ENCODE measurements at places on chromosomes 12 and 14. TPM values are rescaled to one million over a fixed set of nuclear protein-coding genes. Genes with fewer than 3 reads are reported as not detected.

The ESPL1 gene
- 32.2 TPM for total RNA-seq

The RPL10L gene
- total RNA-seq: not detected

The POTEG gene
- not detected for total RNA-seq

The RD3L gene
- total RNA-seq: not detected

The FOXN4 gene
- total RNA-seq: not detected

DNA sequence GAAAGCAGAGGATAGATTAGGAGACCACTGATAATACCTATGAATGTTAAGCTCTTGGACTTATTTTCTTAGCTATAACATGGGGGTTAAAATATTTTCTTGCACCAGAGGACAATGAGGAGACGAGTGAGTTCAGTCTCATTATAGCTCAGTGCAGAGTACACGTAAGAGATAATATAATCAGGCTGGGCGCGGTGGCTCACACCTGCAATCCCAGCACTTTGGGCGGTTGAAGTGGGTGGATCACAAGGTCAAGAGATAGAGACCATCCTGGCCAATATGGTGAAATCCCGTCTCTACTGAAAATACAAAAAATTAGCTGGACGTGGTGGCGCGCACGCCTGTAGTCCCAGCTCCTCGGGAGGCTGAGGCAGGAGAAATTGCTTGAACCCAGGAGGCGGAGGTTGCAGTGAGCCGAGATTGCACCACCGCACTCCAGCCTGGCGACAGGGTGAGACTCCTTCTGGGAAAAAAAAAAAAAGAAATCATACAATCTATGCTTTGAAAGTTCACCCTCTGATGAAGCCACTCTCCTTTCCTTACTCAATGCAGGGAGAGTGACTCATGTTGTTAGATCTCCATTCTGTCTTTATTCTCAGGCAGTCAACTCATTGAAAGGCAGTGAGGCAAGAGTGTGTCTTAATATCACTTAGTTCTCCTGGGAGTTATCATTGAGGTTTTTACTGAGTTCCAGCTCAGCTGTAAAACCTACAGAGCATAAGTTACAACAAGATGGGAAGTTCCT lies 134.2 kb downstream of the SYNE2 start:
- no peak for DNase-seq

- DNase-seq: no peak
Measured at GRCh38 chr12:108700833-108701541, 30.3 kb downstream of the CORO1C start.

DNA sequence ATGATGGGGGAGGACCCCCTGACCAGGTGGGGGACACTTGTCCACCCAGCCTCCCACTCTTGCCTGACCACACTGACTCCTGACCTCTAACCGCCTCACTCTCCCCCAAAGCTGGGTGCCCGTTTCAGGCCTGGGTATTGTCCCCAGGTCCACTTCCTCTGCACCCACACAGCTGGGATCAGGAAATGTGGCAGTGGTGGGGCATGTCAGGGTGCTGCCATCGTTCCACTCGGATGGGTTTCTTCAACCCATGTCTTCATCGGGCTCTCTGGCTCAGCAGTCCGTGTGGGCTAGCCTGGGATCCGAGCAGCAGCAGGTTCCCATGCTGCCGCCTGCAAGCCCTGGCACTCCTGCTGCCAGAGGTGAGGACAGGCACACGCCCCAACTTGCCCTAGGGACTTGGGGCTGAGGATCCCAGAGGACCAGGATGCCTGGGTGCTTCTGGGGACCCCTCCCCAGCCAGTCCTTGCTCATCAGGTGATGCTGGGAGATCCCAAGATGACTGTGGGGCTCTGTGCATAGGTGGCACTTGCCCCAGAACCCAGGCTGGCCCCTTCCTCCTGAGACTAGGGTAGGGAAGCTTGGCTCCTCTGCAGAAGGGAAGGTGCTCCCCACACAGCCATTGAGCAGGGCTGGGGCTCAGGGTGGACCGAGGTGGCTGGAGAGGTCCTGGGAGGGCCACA lies 2.9 kb upstream of the CLBA1 start:
- no peak for DNase-seq

DNA sequence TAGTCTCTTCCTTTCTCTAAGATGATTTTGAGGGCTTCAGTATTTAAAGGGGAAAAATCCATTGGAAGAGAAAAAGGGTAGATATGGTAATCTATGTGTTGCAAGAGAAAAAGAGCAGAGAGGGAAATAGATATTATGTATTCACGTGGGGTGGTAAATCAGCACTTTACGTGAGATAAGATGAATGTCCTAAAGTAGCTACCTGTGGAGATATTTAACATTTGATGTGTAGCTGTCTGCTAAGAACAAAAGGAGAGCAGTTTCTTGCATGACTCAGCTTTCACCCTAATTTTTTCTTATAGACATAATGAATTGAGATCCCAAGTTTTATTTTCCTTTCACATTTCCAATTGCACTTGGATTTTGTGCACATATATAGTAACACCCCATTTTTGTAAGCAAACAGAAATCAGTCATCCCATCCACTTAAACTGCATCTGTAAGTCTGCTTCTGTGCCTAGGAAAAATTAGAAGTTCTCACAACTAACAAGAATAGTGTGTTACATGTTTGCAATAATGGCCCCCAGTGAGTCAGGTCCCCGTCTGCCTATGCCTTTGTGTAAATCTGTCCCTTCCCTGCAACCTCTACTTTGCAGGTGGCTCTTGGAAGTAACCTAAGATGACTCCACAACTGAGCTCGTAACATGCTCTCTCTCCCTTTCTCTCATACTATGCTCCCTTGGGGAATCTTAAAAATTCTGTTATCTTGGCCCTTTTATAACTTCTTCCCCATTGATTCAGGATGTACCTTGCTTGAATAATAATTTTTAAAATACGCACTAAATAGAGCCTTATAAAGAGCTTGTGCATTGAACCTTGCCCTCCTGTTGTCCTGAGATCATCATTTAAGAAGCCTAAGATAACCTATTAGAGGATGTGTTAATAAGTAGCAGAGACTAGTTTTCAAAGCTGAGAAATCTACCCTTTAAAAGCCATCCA lies 3.7 kb downstream of the TMTC3 start:
- no peak for DNase-seq

- no peak for DNase-seq
Measured at GRCh38 chr12:66290716-66291200, 11.5 kb upstream of the HELB start.

DNA sequence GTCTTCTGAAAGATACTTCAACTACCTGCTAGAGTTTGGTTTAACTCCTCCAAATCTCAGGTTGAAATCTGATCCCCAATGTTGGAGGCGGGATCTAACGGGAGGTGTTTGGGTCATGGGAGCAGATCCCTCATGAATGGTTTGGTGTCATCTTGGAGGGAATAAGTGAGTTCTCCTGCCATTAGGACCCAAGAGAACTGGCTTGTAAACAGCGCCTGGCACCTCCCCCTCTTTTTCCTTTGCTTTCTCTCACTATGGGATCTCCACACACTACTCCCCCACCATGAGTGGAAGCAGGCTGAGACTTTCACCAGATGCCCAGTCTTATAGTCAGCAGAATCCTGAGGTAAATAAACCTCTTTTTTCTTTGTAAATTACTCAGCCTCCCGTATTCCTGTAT lies 2.5 kb downstream of the CNIH1 start:
- DNase-seq: no peak

- DNase-seq: no peak
Measured at GRCh38 chr14:34300882-34301734, 160.9 kb downstream of the SPTSSA start.

The GUCY2C gene
- 0.19 TPM for total RNA-seq

DNA sequence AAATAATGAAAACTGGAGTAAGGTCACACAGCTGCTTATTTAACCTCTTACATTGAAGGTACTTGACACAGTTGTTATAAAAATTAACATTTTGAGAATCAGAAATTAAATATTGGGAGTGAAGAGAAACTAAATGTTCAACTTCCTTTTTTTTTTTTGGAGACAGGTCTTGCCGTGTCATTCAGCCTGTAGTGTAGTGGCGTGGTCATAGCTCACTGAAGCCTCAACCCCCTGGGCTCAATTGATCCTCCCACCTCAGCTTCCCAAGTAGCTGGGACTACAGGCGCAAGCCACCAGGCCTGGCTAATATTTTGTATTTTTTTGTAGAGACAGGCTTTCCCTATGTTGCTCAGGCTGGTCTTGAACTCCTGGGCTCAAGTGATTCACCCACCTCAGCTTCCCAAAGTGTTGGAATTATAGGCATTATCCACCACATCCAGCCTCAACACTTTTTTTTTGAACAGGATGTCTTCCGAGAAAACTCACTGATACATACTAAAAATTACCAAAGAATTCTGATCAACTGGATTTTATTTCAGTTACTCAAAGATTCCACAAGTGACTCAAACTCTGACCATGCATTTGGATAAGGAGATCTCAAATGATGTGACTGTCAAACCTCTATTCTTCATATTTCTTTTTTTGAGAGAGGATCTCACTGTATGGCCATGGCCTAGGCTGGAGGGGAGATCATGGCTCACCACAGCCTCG lies 35.4 kb downstream of the SGPP1 start:
- DNase-seq: no peak

DNA sequence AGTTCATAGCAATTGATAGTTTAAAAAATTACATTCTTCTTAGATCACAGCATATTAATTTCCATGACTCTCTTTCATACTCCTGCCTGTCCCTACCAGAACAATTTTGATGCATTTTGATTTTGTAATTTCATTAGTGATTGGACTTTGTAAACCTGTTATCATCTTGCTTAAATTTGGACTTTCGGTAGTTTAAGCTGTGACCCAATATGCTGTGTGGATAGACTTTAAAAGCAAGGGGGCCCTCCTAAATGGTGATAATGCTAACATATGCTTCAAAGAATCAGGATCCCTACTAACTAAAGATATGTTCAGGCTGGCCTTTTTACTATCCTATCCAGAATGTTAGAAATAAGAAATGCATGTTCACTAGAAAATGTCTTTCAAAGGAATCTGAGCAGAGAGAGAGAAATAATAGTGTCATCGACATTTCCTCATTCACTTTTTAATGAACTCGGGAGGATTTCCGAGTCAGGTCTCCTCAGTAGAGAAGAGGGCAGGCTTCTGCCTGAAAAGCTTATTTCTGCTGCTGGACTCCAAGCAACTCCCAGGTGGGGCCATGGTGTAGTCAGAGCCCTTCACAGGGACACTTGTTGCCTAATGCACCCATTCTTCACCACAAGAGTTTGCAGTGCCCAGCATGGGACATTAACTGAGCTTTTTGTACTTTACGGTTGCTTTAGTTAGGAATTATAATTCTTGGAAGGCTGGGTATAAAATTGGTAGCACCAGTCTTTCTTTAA lies 16.7 kb downstream of the SLC38A4 start:
- no peak for DNase-seq

DNA sequence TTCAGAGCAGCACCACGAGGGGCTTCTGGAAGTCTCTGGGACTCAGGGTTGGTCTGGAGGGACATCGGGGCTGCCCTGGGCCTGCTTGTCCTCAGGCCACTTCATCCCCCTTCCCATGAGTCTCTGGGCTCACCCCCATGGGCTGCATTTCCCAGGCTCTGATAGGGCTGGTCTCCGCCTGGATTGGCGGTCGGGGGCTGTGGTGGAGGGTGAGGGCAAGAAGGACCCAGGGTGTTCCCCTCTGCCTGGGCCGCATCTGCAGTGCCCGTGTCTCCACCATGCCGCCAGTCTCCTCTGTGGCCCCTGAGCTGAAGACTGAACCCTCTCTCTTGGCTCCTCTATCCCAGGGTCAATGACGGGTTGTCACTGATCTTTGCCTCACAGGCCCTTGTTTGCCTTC lies 242.1 kb downstream of the ADGRD1 start:
- DNase-seq: no peak

The STAB2 gene
- not detected for total RNA-seq

The DDHD1 gene
- total RNA-seq: 7.9 TPM

DNA sequence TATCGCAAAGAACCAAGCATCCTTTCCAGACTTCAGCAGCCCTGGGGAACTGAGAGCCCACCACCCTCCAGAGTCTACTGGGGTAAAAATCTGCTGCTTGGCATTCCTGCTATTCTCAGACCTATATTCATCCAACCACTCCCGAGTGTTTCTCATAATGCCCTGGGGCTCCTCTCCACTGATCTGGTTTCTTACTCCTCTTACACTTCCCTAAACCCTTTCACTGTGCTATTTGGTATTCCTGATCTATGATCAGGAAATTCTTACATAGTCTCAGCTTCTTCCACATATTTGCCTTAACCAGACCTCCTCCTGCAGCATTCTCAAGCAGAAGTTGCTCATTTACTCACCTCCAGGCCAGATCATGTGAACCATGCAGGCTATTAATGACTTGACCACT lies 82.4 kb downstream of the SYT10 start:
- no peak for DNase-seq

DNA sequence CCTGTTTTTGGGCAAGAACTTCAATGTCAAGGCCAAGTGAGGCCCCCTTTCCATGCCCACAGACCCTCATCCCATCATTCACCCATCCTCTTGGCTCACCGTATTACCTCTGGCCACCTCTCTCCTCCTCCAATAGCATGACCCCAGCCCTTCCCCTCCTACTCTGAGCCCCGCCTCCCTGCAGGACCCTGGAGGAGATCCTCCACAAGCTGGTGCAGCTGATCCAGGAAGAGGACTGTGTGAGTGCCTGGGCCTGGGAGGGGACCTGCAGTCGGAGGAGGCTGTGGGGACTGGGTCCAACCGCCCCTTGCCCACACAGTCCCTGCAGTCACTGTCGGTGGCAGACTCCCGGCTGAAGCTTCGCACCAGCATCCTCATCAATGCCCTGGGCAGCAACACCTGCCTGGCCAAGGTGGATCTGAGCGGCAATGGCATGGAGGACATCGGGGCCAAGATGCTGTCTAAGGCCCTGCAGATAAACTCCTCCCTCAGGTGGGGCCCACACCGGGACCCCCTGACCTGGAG lies 7.2 kb downstream of the CARMIL3 start:
- no peak for DNase-seq

GRCh38 chr12:3049611-3050249 lies 27.4 kb upstream of the TSPAN9 start:
- no peak for DNase-seq

- no peak for DNase-seq
Measured at GRCh38 chr12:23535441-23535840, 414.0 kb downstream of the SOX5 start.

DNA sequence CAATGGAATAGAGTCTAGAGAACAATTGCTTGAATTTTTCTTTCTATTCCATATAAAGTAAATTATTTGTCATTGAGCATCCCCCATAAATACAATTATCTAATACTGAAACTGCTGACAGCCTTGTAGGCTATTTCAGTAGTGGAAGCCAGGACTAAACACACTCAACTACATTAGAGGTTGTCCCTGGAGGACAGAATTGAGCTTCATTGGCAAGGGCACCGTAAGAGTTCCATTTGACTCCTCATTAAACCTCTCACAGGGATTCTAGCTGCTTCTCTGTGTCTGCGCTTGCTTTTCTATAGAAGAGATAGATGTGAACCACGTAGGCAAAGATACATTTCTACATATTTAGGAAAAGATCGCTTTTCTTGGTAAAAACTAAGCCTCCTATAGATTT lies 3.5 kb upstream of the PTPRO start:
- DNase-seq: no peak

DNA sequence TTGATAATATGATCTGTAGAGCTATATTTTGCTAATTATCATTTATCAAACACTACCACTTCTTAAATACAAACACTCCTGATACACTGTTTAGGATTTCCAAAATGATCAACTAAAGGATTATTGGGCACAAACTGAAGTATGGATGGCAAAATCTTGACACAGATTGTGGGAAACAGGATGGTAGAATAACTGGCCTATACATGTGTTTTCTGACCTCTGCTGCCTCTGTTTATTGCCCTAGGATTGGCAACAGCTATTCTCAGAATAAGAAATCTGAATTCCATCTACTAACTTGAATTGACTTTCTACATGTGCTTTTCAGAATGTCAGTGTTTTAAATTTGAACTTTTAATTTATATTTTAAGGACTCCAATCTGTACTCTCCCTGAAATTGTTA lies 209.1 kb downstream of the MED13L start:
- DNase-seq: no peak

The SLC8A3 gene
- total RNA-seq: 0.23 TPM

The HELB gene
- total RNA-seq: 5.3 TPM
